NCI-H446 treated with DMSO at 0.1 percent for 48 hours (cell line): ENCODE measurements at places on chromosomes 2 and 18.

- DNase-seq = no peak
Measured at GRCh38 chr2:172861098-172861497, 125.5 kb downstream of the RAPGEF4 start.

DNA sequence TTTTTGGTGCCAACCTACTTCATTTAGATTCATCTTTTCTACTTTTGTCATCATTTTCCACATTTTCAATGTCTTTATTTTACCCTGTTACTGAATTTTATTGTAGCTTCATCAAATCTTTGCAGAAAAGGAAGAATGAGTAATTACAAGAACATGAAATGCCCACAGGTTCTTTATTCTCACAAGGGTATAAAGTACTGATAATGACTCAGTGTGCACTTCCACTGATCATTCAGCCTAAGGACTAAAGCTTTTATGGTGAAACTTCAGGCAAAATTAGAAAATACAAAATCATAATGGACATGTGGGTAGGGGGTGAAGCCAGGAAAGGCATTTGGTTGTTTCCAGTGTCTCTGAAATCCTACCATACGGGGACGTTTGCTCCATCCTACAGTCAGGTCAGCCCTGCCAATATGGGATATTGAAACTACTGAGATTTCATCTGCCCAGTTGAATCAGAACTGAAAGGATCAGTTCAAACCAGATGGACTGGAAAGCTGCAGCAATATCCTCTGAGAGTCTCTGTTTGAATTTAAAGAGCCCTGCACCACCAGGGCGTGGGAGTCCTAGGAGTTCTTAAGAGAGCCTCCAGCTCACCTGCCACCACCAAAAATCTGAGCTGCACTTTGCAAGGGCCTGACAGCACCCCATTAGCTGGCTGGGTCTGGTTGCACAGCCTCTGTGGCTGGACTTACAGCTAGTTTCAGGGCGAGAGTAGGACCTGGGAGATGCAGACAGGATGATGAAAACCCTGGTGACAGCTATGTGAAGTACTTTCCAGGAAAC, 390.4 kb downstream of the CMPK2 start:
- no peak for DNase-seq

DNA sequence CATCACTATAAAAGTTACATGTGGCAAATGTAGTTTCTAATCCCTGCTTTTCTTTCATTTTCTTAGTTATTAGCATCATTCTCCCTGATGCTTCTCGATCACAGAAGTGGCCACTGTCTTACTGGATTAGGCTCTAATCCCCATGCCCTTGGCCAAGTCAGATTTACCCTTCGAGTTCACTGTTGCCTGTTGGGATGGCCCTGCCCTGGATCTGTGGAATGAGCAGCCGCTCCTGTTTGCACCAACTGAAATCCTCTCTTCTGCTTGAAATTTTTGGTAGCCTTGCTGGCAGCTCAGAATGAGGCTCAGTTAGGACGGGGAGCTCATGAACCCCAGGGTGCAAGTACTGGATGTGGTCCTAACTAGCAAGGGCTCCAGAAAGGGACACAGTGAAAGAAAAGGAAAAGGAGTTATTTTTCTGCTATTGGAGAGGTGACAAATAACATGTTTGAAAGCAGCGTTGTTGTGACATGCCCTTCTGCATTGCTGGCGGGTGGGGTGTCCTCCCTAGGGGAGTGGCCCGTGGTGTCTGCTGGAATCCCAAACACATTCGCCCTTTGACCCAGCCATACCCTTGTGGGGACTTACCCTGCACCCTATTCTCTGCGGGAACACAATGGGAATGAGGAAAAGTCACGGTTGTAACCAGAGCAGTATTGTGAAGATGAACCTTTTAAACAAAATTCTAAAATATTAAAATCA, 34.5 kb downstream of the RBFA start:
- no peak for DNase-seq

DNA sequence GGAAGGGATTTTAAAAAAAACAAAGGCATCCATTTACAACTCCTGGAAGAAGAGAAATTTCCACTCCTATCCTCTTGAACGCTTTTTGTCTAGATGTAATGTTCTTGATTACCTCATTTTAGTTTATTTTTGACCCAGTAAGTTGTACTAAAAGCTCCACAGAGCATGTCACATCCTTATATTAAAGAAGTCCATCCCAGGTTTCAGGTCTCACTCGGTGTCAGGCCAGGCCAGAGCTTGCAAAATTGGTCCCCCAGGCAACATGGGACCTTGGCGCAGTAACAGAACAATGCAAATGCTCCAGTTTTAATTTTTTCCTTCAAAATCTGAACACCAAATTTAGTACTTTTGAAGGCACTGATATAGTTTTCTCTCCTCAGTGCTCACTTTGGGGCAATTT, 218.4 kb upstream of the REV1 start:
- DNase-seq = no peak

- no peak for DNase-seq
Measured at GRCh38 chr2:210318891-210319290, 3.9 kb upstream of the MYL1 start.

DNA sequence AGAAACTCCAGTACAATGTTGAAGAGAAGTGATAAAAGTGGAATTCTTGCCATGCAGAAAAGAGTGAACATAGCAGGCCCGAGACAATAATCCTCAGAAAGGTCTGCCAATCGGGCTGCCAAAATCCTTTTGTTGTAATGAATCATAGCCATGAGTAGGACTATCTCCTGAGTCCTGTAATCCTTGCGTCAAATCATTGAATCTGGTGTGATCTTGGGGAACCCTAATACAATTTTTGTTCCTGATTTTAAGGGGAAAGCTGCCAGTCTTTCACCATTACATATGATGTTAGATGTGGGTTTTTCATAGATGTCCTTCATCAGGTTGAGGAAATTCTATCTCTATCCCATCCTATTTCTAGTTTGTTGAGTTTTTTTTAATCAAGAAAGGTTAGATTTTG, 2.2 kb downstream of the TPGS2 start:
- no peak for DNase-seq

DNA sequence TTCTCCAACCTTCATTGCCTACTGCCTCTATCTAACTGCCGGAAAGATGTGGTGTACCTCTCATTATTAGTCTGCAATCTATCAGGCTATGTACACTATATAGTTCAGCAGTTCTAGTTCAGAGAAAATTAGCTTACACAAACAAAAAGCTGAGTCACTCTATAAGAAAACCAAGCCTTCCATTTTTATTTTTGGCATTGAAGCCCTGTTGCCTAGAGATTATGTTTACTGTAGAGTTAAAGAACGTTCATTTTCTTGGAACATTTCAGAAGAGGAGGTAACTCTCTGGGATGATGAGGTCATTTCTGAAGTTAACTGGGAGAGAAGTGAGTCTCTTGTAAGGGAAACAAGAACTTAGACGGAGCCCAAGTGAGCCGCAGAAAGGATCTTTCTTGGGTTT, 133.5 kb downstream of the FAM124B start:
- peak; percentile 71 for DNase-seq

- DNase-seq = no peak
Measured at GRCh38 chr2:174959787-174960186, 45.4 kb downstream of the CHN1 start.

DNA sequence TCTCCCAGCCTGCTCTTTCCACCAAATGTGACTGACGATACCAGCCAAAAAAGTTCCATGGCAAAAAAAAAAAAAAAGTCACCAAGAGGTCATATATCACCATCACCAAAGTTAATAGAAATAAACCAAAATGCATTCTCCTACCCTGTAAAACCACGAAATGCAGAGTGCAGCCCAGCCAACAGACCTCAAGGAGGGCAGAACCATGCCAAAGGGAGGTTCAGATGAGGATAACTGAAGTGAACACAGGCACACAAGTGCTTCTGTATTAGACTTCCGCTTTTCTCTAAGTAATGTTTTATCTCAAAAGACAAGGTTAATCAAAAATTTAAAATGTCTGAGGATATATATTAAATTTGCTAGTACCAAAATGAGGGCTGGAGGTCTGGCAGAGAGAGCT, 5.5 kb downstream of the SERPINE2 start:
- no peak for DNase-seq

DNA sequence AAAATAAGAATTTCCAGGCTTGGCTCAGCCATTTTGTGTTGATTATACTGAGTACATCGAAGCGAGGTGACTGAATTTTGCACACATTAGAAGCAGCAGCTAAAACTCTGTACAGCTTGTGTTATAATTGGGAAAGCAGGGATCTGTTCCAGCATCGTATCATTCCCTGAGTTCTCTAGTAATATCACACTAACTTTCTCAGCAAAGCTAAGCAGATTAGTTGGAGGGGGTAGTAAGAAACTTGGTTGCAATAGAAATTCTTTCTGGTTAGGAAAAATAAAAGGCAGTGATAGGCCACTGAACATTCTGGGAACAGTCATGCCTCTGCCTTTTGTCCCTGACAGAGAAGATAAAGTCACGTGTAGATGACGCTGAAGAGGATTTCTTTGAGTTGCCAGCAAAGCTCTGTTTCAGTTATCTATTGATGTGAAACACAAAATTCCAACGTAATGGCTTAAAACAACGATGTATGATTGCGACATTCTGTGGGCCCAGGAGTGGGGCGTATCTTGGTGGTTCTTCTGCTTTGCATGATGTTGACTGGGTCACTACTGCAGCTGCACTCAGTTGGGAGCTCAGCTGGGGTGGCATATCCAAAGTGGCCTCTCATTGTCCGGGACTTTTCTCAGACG, 202.1 kb upstream of the MEX3C start:
- DNase-seq = no peak

GRCh38 chr2:99864561-99865553, 277.5 kb downstream of the AFF3 start:
- no peak for DNase-seq

DNA sequence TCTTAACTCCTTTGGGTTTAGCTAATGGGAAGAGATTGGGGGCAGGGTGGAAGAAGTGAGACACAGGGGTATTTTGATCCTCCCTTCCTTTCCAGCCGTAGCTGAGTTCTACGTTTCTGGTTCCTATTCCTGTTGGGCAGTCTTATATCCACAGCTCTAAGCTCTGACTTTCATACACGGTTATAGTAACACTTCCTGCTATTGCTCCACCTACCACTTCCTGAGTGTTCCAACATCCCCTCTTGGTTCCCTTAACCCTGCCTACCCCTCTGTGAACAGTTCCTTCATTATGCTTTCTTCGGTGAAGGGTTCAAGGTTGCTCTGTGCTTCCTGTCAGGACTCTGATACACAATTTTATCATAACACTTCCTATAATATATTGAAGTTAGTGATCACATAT, 205.1 kb downstream of the DNAH7 start:
- DNase-seq = no peak

GRCh38 chr2:26251893-26252292, 7.2 kb downstream of the HADHB start:
- DNase-seq = peak; percentile 84

- DNase-seq = no peak
Measured at GRCh38 chr2:182864949-182865570, 1.4 kb downstream of the FRZB start.

GRCh38 chr2:27471961-27472360, 17.6 kb downstream of the IFT172 start:
- DNase-seq = no peak

DNA sequence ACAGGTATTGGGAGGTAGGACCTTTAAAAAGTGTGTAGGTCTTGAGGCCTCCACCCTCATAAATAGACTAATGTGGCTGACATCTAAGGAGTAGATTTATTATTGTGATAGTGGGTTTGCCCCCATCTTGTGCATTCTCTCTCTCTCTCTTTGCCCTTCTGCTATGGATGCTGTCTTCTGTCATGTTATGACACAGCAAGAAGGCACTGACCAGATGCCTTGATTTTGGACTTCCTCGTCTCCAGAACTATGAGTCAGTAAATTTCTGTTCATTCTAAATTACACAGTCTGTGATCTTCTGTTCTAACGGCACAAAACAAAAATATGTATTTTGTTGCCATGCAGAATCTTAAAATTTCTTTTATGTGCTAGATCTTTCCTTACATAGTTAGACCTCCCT, 66.9 kb downstream of the ATAD2B start:
- DNase-seq = no peak

GRCh38 chr2:14907014-14907612, 274.6 kb downstream of the LRATD1 start:
- DNase-seq = no peak

DNA sequence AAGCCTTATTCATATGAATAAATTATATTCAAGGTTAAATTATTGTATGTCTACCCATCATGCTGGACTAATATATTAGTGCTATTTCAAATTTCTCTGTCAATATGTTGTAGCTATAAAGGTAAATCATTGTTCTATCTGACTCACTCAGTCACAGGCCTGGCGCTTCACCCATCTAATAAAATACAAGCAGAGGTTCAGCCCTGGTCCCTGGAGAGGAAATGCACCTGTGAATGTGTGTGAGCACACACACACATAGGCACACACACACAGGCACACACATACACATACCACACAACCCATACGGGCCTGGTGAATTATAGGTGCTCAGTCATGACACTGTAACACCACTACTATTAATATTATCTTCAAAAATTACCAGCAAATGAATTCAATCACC, 1396.1 kb downstream of the DPP10 start:
- DNase-seq = no peak

- DNase-seq = no peak
Measured at GRCh38 chr2:43766006-43766405, 7.8 kb upstream of the DYNC2LI1 start.

DNA sequence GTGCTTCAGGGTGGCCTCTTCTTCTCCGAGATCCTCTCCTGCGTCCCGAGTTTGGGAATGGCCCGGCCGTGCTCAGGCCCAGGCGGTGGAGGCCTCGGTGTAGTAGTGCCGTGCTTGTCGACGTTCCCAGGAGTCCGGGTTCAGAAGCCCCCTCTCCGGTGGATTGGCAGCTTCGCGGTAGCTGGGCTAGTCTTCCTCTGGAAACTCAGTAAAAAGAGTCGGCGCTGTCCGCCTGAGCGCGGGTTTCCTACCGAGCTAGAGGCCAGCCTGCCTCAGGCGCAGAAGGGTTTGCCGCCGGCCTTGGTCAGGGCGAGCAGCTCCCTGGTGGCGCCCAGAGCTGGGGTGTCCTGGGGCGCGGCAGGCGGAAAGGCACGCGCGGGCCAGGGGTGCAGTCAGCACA, 3.2 kb downstream of the RALBP1 start:
- no peak for DNase-seq

- no peak for DNase-seq
Measured at GRCh38 chr2:20663196-20664070, 3.5 kb upstream of the GDF7 start.

DNA sequence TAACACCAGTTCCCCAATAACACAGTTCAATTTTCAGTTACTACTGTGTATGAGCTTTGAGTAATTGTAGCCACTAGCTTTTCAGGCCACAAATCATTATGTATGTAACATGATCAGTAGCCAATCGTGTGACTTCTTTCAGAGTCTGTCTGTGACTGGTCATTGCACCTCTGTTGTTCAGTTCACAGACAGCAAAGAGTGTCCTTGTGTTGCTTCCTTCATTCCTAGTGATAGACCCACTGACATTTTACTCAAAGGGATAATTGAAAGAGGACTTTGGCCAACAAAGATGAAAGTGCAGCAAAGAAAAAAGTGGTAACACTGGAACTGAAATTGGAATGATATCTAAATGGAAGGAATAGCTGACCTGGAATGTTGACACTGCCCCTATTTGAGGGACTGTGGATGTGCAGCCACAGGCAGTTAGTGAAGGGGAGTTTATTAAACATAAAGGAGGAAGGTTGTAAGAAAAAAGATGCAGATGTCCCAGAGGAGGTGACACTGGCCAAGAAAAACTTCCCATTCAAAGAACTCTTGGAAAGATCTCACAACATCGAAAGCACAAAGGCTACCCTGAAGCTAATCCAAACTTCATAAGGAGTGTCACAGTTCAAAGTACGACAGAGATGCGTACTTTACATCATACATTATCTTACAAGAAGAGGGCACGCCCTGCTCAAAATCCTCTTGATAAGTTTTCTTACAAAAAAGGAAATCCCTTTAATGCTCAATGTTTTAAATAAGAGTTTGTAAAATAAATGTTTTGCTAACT, 19.3 kb downstream of the TTC39C start:
- no peak for DNase-seq
